ENCODE measurements at places on chromosomes 1 and 21.
A peak's percentile ranks its signal among the peaks of the same experiment; 100 is the strongest.

DNA sequence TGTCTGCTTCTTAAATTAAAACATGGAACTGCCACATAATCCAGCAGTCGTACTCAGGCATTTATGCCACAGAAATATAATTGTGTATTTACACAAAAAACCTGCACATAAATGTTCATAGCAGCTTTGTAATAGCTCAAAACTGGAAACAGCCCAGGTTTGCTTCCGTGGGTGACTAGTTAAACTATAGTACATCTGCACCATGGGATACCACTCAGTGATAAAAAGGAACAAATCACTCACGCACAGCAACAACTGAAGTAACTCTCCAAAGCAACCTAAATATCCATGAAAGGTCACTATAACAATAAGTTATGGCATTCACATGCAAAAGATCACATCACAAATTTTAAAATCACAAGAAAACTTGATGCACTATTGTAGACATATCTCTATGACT, 64.4 kb downstream of the KCNT2 start:
- DNase-seq: no peak

GRCh38 chr1:47262787-47263413, 30.9 kb upstream of the TAL1 start:
- DNase-seq: no peak

DNA sequence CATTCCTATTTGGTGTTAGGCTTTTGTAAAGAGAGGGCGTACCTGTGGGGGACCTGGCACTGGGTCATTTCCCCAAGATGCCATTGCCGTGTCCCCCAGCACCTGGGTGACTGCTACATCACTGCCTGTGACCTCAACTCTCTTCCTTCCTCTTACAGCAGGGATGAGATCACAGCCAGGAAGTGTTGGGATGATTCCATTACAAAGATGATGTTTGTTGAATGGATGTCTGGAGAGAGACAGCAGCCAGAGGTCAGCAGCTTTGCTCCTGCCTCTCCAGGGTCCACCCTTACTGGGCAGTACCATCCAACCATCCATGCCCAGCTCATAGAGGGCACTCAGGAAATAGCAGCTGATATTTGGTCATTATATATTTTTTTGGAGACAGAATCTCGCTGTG, 35.1 kb downstream of the TMEM51 start:
- DNase-seq: no peak

- no peak for DNase-seq
Measured at GRCh38 chr21:36615274-36615964, 83.5 kb upstream of the SIM2 start.

DNA sequence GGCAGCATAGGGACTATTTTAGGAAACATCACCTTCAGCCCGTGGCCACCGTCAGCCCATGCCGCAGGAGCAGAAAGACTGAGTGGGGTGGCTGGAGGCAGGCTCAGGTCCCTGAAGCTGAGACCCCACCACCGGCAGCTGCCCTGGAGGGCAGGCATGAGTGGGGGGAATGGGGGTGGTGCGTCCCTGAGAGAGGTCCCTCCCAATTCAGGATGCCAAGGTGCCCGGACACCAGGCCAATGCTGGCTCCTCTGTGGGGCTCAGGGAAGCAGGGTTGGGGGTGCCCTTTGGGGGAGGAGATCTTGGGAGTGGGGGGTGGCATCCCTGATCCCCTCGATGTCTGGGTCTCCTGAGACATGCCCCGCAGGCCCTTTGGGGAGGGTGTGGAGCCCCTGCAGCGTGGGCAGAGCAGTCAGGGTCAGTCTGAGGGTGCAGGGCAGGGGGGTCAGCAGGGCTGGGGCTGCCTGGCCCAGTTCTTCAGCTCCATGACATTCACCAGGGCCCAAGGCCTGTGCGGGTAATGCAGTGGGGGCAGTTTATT, 998 bp upstream of the TTC34 start:
- no peak for DNase-seq

- no peak for DNase-seq
Measured at GRCh38 chr1:30034627-30035521, 688.5 kb downstream of the MATN1 start.

DNA sequence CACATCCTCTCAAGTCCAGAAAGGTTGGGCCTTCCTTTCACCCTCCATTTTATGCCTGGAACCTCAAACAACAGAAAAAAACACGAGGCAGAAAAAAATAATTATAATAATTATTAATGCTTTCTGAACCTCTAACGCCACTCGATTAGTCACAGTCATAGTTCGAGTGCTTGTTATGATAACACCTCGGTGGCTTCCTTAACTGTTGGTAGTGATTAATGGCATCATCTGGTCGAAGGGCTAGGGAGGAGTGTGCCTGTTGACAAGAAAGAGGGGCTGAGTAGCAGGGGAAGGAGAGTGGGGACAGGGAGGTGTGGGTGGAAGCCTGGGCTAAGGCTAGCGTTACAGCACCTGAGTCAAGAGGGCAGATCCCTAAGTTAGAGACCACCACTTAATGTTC, 21.3 kb upstream of the IL10 start:
- DNase-seq: no peak

DNA sequence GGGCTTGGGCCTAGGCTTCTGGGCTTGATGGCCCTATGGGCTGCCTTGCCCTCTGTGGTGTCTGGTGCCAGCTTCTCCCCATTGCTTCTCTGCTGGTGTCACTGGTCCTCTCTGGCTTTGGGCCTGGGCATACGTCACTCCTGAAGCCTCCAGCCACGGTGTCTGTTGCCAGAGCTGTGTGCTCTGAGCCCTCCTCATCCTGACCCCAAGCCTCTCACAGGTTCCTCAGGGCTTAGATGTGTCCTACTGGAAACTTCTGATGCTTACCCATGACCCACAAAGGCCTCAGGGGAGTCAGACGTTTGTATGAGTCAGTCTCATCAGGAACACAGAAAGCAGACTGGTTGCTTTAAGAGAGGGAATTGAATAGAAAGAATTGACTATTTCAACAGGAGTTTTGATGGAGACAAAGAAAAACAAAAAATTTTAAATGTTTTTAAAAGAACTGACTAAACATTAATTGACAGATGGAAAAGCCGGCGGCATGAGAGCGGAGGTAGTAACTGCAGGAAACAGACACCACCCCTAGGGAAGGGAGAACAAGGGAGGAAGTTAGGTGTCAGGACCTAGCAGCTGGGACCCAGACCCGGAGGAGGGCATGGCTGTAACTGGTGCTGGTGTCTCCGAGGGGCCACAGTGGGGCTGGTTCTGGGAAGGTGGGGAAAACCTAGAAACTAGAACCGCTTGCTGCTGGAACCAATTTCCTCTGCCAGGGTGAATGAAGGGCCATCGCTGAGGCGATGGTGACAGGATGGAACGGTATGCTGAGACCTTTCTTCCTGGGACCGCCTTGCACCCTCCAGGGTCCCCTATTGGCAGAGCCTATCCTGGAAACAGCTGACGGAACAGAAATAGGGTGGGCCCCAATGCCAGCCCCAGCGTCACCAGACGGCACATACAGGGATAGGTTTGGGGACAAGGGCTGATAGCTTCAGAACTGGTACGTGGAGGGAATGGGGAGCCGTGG, 40.0 kb upstream of the CITED4 start:
- no peak for DNase-seq

- DNase-seq: no peak
Measured at GRCh38 chr1:204513117-204513716, 3.0 kb upstream of the MDM4 start.

DNA sequence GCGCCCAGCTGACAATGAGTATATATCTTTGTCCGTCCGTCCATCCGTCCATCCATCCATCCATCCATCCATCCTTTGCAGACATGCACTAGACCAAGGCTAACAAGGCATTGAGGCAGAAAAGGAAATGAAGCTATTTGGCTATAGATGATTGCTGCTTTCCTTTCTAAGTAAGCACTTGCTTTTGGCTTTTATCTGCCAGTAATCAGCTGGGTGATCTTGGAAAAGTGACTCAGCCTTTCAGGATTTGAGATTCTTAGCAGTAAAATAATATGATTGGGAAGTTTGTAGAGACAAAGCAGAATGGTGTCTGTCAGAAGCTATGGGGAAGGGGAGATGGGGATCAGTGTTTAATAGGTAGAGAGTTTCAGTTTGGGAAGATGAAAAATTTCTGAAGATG, 22.7 kb downstream of the ZFYVE9 start:
- DNase-seq: no peak

GRCh38 chr1:200317236-200317635, 92.6 kb downstream of the ZNF281 start:
- DNase-seq: no peak

GRCh38 chr1:227323967-227324268, 5.6 kb upstream of the CDC42BPA start:
- no peak for DNase-seq

DNA sequence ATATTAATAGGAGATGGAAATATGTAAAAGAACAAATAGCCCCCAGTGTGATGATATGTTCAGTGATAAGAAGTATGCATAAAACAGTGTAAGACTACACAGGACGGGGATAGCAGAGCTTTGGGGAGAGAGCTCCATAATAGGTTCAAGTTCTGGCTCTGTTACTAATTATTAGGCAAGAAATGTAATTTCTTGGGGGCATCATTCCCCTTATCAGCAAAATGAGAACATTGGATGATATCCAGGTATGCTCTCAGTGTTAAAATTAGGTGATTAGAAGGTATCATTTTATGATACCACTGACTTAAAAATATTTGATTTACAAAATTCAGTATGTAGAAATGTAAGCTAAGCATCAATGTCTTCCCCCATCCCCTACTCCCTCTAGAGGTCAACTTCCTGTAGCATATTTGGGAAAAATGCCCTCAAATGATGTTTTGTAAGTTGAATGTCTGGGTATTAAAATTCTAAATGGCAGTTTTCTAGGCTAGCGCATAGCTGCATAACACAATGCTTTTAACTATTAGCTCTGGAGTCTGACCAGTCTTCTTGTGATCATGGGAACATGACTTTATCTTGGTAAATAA, 585.7 kb upstream of the CAMK1G start:
- no peak for DNase-seq

GRCh38 chr1:154434346-154435085, 29.4 kb downstream of the IL6R start:
- DNase-seq: no peak

DNA sequence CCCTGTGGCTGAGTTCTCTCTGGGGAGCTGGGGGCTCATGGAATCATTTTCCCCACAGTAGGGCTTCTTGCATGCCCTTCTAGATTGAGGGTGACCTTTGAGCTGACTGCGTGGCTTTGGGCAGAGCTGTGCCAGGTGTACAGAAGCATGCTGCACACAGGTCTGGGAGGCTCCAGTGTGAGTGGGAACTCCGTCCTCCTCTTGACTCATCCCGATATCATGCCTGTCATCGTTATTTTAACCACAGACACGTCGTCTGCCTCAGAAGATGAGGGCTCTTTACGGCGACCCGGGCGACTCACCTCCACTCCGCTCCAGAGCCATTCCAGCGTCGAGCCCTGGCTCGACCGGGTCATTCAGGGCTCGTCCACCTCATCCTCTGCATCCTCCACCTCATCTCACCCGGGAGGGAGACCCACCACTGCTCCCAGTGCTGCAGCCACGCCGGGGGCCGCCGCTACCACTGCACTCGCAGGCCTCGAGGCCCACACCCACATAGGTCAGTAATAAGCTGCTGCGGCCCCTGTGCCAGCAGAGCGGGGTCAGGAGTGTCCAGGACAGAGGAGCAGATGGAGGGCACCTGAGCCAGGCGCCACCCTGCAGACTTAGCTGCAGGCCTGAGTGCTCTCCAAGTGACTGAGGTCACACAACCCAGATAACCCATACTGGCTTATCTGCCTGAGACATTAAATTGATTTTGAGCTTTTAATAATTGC, 39.8 kb downstream of the DIP2A start:
- no peak for DNase-seq

DNA sequence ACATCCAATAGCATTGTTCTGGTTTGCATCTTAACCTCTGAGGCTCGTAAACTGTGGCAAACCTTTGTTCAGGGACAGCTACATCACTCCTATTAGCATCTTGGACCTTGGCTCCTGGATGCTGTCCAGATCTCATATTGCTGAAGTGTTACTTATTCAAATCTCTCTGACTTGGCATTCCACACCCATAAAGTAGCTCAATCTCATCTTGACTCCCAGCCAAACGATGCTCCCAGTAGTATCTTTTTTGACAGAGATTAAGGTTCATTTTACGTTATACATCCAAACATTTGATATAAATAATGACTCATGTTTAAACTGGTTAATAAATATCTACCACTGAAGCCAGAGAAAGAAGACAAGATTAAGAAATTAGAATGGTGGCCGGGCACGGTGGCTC, 4.4 kb upstream of the FLVCR1 start:
- DNase-seq: no peak

DNA sequence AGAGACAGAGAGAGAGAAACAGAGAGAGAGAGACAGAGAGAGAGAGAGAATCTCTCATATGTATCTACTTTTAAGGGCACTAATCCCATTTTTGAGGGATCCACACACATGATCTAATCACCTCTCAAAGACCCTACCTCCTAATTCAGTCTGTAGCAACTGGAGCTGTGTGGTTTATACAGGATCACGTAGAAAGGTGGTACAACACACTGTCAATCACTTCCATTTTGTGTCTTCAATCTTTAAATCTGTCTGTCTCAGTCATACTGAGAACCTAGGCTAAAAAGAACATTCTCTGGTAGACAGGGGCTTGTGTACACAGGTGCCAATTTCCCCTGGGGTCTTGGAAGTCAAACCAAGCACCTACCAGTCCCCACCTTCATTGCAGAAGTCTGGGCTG, 229.9 kb downstream of the TGFB2 start:
- no peak for DNase-seq

DNA sequence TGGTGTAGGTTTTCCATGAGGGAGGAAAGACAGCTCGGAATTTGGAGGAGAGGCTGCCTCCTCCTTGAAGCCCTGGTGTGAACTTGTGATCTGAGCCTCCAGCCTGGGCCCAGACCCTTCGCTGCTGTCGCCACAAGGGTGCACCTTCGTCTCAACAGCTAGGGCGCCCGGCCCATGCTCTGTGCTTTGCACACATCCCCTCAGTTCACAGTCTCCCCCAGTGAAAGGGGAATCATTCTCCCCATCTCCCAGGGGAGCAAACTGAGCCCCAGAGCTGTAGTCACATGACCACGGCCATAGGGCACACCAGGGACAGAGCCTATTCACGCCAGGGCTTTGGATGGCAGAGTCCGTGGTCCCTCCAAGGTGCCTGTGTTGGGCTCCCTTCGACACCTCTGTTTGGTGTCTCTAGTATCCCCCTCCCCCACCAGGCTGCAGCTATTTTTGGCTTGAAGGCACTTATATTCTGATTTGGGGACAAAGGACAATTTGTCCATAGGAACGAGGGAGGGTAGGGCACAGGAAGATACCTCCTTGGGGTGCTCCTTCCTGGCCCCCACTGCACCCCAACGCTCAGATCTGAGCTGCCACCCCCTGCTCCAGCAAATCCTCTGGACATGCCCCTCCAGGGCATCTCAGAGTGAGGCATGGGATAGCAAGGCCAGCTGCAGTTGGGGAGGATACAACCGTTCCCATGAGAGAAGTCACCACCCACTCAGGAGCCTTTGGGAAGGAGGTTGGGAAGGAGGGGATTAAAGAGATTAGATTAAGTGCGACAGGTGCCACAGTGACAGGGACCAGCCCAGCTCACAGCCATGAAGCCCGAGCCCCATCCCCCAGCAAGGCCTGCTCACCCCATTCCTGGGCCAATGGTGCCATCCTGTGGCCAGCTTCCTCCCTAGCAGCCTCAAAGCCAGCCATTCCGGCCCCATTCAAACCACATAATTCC, 15.7 kb downstream of the MATN1 start:
- DNase-seq: peak; percentile 26

- DNase-seq: no peak
Measured at GRCh38 chr1:65418522-65419185, 1.8 kb upstream of the LEPR start.
